ENCODE measurements at places on chromosomes 12 and 14.
A peak's percentile ranks its signal among the peaks of the same experiment; 100 is the strongest.

DNA sequence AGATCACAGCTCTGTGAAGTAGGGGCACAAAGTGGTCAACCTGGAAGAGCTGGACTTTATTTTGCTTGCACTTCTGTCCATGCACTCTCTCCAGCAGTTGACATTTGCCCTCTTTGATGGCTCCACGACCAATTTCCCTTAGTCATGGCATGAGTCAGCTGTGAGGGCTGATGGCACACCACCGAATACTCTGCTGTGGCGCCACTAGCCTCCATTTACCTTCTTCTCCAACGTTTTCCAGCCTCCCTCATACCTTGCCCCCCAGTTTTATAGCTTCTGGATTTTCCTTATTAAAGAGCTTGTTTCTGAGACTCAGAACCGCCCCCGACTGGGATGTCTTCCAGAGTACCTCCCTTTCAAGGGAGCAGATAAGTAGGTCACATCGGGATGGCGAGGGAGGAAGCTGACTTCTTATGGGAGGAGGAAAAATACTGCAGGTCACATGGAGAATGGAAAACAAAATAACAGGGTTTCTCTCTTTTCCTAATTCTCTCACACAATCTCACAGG is 17.6 kb downstream of the NINJ2 start:
- H3K4me3 ChIP-seq, result no peak overlapping the region
- H3K4me1 ChIP-seq, result peaks cover 39% of the 10 kb centered on the region
- no peaks in the 10 kb centered on the region for H3K36me3 ChIP-seq
- DNase-seq, result no peak
- H3K27me3 ChIP-seq, result no peaks in the 10 kb centered on the region

GRCh38 chr12:123897221-123897620 is 75.4 kb downstream of the CCDC92 start:
- H3K27me3 ChIP-seq, result peaks cover 3% of the 10 kb centered on the region
- no peaks in the 10 kb centered on the region for H3K4me1 ChIP-seq
- no peaks in the 10 kb centered on the region for H3K36me3 ChIP-seq
- H3K27ac ChIP-seq, result no peak overlapping the region
- no peak overlapping the region for H3K4me3 ChIP-seq

DNA sequence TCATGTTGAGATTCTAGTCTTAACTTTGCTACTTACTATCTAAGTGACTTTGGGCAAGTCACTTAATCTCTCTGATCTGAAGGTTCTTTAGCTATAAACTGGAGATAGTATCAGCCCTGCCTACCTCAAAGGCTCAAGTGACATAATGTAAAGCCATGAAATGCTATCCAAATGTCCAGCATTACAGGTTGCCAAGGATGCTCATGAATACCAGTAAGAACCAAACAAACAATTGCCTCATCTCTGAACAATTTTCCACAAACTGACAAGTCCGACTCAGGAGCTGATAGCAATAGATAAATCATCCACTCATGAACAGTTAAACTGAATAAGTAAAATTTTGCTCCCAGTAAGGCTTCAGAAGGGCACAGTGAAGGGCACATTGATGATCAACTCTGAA is 51.5 kb downstream of the LMNTD1 start:
- H3K27me3 ChIP-seq, result no peaks in the 10 kb centered on the region
- H3K4me1 ChIP-seq, result no peaks in the 10 kb centered on the region
- no peak overlapping the region for H3K27ac ChIP-seq
- no peaks in the 10 kb centered on the region for H3K36me3 ChIP-seq

GRCh38 chr14:92143962-92144361 is 22.2 kb downstream of the CPSF2 start:
- peaks cover 67% of the 10 kb centered on the region for H3K36me3 ChIP-seq
- H3K27ac ChIP-seq, result no peak overlapping the region
- DNase-seq, result no peak
- no peak overlapping the region for H3K4me3 ChIP-seq
- H3K27me3 ChIP-seq, result no peaks in the 10 kb centered on the region
- H3K4me1 ChIP-seq, result no peaks in the 10 kb centered on the region

DNA sequence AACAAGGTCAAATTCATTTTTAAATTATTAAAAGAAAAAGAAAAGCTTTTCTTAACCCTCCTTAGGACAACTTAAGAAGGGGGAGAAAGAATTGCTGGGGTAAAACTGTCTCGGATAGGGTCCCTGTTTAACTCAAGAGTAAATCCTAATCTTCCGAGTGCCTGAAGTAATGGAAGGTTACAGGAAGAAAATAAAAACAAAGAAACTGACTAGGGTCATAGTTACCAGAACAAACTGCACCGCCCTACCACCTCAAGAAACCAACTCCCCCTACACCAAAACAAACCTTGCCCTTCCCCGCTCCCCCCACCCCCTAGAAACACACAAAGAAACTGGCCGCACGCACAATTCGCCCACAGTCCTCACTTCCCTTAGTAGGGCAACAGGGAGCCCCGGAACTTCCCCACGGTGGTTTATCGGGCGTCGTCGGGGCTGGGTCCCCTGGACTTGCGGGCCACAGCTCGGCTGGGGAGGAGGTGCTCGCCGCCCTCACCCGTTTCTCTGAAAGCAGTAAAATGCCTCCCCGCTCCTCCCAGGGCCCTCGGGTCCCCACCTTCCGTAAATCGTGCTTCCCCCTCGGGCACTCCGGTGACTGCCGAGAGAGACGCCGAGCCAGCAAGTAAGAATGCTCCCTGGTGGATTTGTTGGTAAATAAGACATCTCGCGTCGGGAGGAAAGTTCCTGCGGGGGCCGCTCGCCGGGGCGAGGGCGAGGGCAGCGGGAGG is 2.4 kb downstream of the SINHCAF start:
- peak overlapping the region; percentile 87 for H3K27ac ChIP-seq
- H3K4me1 ChIP-seq, result peaks cover 52% of the 10 kb centered on the region
- H3K27me3 ChIP-seq, result no peaks in the 10 kb centered on the region
- DNase-seq, result peak; percentile 44
- peak overlapping the region; percentile 78 for H3K4me3 ChIP-seq

DNA sequence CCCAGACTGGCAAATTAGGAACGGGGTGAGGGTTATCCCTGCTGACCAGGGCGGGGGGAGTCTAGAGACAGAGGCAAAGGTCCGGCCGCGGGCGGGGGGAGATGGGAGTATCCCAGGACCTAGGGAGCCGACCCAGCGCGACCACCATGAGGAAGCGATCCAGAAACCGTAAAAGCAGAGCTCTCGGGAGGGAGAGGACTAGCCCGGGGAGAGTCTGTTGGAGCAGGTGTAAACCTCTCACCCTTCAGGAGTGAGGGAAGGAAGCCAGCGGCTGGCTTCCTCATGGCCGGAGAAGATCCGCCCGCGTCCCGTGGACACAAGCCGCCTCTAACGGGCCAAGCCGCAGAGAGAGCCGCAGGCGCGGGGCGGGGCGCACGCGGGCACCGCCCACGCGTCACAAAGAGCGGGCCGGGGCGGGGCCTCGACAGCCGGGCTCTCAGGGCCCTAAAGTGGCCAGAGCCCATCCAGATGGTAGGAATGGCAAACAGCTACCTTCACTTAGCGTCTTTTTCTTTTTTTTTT is at the start of gene ACRBP:
Gene ACRBP, minus strand, starts transcription at position 350 of the 522 bp plus-strand sequence. Its CDS starts 66 bp downstream, at position 284.
- H3K4me3 ChIP-seq, result no peak within 1 kb of the TSS
- H3K27me3 ChIP-seq, result no peaks in the 10 kb centered on the region
- H3K36me3 ChIP-seq, result peaks cover 18% of the 10 kb centered on the region
- peak; percentile 45 for DNase-seq
- peaks cover 8% of the 10 kb centered on the region for H3K4me1 ChIP-seq

GRCh38 chr12:87439990-87440827 is 589.0 kb downstream of the C12orf50 start:
- DNase-seq, result no peak
- H3K36me3 ChIP-seq, result no peaks in the 10 kb centered on the region
- H3K27ac ChIP-seq, result no peak overlapping the region
- H3K4me3 ChIP-seq, result no peak overlapping the region
- no peaks in the 10 kb centered on the region for H3K27me3 ChIP-seq

DNA sequence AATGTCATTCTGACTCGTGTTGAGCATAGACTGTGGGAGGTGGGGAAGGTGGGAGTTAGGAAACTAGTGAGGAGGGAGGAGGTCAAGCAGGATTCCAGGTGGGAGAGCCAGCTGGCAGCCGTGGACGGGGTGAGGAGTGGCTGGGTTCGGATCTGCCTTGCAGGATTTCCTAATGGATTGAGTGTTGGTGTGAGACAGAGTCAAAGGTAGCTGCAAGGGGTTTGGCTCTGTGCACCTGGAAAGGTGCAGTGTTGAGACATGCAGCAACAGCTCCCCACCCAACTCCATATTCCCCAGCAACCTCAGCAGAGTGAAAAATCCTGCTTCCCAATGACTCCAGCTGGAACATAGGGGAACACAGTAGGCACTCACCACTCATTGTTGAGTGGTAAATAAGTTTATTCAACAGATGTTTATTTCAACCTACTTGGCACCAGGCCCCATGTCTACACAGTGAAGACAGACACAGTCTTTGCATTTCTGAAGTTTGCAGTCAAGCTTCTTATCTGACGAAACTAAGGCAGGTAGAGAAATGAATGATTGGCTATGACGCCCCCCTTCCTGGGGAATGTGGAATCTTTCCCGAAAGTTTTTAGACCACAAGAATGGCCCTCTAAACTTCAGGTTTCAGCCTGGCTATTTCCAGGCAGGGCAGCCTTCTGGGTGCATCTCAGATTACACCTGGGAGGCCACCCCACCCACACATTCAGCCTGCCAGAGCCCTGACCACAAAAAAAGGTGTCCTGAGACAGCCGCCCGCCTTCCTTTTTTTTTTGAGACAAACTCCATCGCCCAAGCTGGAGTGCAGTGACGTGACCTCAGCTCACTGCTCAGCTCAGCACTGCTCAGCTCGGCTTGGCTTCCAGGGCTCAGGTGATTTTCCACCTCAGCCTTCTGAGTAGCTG is 37.9 kb upstream of the PLEKHG6 start:
- H3K36me3 ChIP-seq, result no peaks in the 10 kb centered on the region
- H3K4me3 ChIP-seq, result no peak overlapping the region
- no peak overlapping the region for H3K27ac ChIP-seq
- no peaks in the 10 kb centered on the region for H3K4me1 ChIP-seq
- H3K27me3 ChIP-seq, result peaks cover 3% of the 10 kb centered on the region
- DNase-seq, result no peak

DNA sequence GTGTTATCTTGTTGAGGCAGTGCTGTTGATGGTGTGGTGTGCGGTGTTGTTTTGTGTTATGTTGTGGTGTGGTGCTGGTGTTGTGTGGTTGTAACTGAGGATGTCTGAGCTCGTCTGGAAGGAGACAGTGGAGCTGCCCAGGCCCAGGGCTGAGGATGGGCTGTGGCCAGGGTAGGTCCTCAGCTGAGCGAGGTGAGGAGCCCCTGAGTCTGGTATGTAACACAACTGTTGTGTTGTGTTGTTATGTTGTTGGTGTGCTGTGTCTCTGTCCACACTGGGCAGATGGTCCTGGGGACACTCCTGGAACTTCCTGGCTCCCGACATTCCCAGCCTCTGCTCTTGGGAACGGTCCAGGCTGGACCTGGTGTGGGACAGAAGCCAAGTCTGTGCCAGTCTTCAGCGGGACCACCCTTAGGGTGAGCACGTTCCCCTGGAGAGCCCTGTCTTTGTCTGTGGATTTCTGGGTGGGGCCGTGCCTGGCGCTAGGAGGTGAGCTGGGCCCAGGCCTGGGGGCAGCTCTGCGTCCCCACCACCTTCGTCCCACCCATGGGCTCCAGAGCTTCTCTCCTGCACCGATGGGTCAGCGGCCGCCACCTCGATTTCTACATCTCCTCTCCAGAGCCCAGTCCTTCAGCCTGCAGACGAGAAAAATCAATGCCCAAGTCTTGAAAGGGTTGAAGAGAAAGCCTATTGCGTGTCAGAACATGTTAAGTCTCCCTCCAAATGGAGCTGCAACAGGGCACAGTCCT is 27.4 kb upstream of the SFSWAP start:
- peaks cover 3% of the 10 kb centered on the region for H3K4me1 ChIP-seq
- H3K4me3 ChIP-seq, result no peak overlapping the region
- no peak overlapping the region for H3K27ac ChIP-seq
- H3K36me3 ChIP-seq, result no peaks in the 10 kb centered on the region
- DNase-seq, result no peak

DNA sequence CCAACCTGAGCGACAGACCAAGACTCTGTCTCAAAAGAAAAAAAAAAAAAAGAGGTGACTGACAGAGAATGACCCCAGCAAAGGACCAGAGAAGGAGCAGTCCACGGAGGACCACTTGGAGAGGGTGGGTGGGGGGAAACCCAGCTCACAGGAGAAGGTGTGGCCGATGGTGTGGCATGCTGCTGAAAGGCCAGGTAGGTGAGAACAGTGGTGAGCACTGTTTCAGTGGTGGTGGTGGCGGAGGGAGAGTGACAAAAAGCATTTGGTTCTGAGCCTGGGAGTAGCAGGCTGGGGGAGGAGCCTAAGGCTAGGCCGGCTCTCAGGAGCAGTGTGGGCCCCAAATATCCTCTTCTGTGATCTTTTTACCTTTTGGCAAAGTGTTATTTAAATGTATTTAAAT is 63.8 kb downstream of the IRF2BPL start:
- peaks cover 44% of the 10 kb centered on the region for H3K4me1 ChIP-seq
- peak overlapping the region; percentile 1 for H3K27ac ChIP-seq
- no peak overlapping the region for H3K4me3 ChIP-seq
- DNase-seq, result no peak
- no peaks in the 10 kb centered on the region for H3K36me3 ChIP-seq
- H3K27me3 ChIP-seq, result no peaks in the 10 kb centered on the region

- no peaks in the 10 kb centered on the region for H3K27me3 ChIP-seq
- H3K4me1 ChIP-seq, result no peaks in the 10 kb centered on the region
Measured at GRCh38 chr14:29216268-29217232, 450.0 kb downstream of the FOXG1 start.

- peaks cover 8% of the 10 kb centered on the region for H3K4me1 ChIP-seq
- no peaks in the 10 kb centered on the region for H3K27me3 ChIP-seq
- DNase-seq, result no peak
Measured at GRCh38 chr14:92607702-92608429, 94.3 kb downstream of the RIN3 start.

DNA sequence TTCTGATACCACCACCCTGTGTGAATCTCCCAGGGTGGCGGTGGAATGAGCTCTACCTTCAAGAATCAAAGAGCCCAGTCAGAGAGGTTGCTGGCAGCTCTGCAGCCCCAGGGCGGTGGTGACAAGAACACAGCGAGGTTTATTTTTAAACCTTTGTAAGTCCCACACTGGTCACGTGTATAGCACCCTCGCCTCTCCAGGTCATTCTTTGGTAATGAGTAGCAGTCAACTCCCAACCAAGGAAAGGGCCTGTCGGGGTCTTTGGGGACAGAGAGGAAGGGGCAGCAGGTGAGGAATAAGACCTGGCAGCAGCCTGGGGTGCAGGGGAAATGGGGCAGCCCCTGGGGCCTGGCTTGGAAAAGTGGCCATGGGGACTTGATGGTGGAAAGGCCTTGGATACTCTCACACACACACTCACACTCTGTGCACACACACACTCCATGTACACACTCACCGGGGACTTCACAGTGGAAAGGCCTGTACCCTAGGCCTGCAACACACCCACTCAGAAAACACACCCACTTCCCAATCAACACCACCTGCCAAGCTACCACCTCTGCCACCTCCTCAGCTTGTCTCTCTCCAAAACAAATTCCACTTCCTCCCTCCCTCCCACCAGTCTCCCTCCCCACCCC is 178.6 kb downstream of the DPF3 start:
- DNase-seq, result no peak
- peaks cover 9% of the 10 kb centered on the region for H3K4me1 ChIP-seq
- H3K4me3 ChIP-seq, result no peak overlapping the region
- H3K27me3 ChIP-seq, result no peaks in the 10 kb centered on the region

- H3K36me3 ChIP-seq, result peaks cover 35% of the 10 kb centered on the region
- no peaks in the 10 kb centered on the region for H3K27me3 ChIP-seq
- H3K27ac ChIP-seq, result peak overlapping the region; percentile 84
- peak; percentile 13 for DNase-seq
- peak overlapping the region; percentile 89 for H3K4me3 ChIP-seq
Measured at GRCh38 chr12:131711551-131712205, 788 bp downstream of the SFSWAP start.

- DNase-seq, result no peak
- no peaks in the 10 kb centered on the region for H3K27me3 ChIP-seq
- H3K27ac ChIP-seq, result no peak overlapping the region
- no peak overlapping the region for H3K4me3 ChIP-seq
Measured at GRCh38 chr14:92523752-92524151, 10.2 kb downstream of the RIN3 start.
